ENCODE measurements at places on chromosomes 4 and X. TPM values are rescaled to one million over a fixed set of nuclear protein-coding genes. Genes with fewer than 3 reads are reported as not detected.

MAGT1 gene
- 99.6 TPM for total RNA-seq

ACOT9 gene
- 78.0 TPM for total RNA-seq

CDS1 gene
- under 0.01 TPM for total RNA-seq

FRAS1 gene
- 2.0 TPM for total RNA-seq

PRKG2 gene
- 1.00 TPM for total RNA-seq

PPP4R3C gene
- total RNA-seq: not detected

NKRF gene
- total RNA-seq: 7.9 TPM

MND1 gene
- 18.6 TPM for total RNA-seq

CENPU gene
- total RNA-seq: 63.2 TPM

PNMA6F gene
- total RNA-seq: not detected

TEX13B gene
- total RNA-seq: not detected

USP38 gene
- 23.6 TPM for total RNA-seq

TMSB15C gene
- 3.6 TPM for total RNA-seq

All from melanocyte of skin (primary cell).